ENCODE measurements at places on chromosomes 12 and 14.

GRCh38 chr12:120413901-120414695, 23.8 kb upstream of the COX6A1 start:
- no peak for DNase-seq

GRCh38 chr14:105067140-105067968, 2.1 kb upstream of the GPR132 start:
- DNase-seq, result no peak

- no peak for DNase-seq
Measured at GRCh38 chr14:93533842-93534241, 103.1 kb downstream of the UNC79 start.

GRCh38 chr12:22577667-22578066, 33.3 kb upstream of the C2CD5 start:
- DNase-seq, result no peak

- no peak for DNase-seq
Measured at GRCh38 chr14:69042787-69043444, 63.8 kb upstream of the ACTN1 start.

GRCh38 chr12:3236345-3237187, 159.4 kb downstream of the TSPAN9 start:
- DNase-seq, result no peak

Data from omental fat pad (tissue), 4 donors.